Stimulated activated memory B cell treated with anti-CD40 and anti-IgM and Interleukin-4, amounts not matched to agents 10 μg/mL and 1 μg/mL and 100 μg/mL, for 72 hours (primary cell): ENCODE measurements at places on chromosomes 7 and 10.

DNA sequence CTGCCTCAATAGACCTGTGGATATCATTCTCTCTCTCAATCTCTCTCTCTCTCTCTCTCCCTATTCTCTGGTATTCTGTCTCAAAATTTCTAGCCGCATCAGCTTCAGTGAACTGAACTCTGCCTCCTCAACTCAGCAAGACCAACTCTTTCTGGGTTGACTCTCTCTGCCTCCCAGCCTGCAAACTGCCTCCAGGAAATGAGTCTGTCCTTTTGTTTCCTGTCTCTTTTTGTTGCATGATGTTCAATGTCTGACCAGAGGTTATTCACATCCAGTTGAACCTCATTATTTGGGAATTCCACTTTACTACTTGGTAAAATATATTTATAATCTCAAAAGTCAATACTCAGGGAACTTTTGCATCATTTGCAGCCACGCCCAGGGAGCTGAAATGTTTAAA lies 682.7 kb upstream of the FZD8 start:
- no peak for ATAC-seq

DNA sequence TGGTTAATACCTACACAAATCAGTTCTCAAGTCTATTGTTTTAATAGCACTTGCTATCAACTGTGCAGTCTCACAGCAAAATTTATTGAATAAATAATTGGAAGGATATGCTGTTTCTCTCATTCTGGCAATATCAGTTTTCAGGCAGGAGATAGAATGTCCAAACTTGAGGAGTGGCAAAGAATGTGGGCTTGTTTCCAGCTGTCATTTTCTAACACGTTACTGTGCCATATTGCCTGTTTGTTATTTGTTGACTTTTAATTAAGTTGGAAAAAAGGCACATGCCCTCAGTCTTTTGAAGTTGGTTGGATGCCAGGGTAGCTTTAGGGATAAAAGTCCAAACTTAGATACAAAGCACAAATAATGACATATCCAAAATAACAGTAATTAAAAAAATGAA lies 52.2 kb downstream of the MAGI2 start:
- ATAC-seq, result no peak

GRCh38 chr10:91049296-91049987 lies 128.6 kb upstream of the ANKRD1 start:
- no peak for ATAC-seq

DNA sequence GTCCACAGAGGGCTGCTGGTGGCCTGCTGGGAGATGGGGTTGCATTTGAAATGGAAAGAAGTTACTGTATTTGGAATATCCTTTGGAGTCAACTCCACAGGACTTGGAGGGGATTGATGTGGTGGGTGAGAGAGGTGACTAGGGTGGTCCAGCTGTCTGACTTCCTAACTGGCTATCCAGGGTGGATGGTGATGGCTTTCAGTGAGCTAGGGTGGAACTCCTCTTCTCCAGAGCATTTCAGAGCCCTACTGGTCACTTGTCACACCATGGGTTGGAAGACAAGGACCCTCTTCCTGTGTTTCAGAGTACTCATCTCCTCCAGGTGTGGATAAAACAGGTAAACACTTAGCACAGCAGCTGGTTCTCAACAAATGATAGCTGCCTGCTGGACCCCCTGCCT lies 3.3 kb upstream of the ADAMTS14 start:
- ATAC-seq, result no peak

GRCh38 chr7:5704534-5704922 lies 76.9 kb downstream of the RNF216 start:
- ATAC-seq, result peak; percentile 44

DNA sequence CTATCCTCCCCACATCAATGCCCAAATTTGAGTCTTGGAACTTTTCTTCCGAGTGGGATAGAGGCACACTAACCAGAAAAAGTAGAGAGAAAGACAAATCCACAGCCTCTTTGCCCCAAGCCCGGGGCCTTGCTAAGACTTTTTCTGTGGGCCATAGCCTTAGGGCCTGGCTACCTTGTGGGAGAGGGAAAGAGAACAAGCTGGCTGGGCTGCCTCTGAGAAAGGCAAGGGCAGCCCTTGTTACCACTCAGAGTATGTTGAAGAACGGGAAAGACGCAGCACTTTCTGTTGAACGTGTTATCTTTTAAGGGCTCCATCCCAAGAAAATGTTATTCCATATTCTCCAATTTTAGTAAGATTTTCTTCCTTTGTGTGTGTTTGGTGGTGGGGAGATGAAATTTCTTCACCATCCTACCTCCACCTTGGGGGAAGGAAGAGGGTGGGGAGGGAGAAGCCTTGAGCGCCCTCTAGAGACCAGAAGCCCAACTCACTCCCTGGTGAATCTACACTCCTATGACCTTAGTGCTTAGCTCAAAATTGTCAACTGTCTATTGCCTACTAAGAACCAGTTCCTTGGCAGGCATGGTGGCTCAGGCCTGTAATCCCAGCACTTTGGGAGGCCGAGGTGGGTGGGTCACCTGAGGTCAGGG lies 3.9 kb upstream of the NRF1 start:
- ATAC-seq, result no peak

DNA sequence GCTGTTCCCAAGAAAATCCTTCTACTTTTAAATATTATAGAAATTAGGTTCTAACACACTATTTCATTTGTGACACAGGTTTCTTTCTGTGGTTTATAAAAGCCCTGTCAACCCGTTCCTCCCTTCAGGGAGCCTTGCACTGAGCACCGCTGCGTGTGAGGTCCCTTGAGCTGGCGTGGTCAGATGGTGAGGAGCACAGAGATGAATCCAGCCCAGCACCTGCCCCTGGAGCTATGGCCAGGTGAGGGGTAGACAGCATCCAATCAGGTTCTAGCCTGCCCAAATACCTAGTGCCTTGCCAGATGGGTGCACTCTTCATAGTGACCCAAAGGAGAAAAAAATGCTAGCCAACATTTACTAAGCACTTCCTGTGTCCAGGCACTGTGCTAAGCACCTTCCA lies 15.7 kb downstream of the ZCCHC24 start:
- no peak for ATAC-seq

- ATAC-seq, result no peak
These were observed 60.8 kb downstream of the CARD11 start for GRCh38 chr7:2982831-2983230.
